ENCODE measurements at places on chromosomes 4 and X.

DNA sequence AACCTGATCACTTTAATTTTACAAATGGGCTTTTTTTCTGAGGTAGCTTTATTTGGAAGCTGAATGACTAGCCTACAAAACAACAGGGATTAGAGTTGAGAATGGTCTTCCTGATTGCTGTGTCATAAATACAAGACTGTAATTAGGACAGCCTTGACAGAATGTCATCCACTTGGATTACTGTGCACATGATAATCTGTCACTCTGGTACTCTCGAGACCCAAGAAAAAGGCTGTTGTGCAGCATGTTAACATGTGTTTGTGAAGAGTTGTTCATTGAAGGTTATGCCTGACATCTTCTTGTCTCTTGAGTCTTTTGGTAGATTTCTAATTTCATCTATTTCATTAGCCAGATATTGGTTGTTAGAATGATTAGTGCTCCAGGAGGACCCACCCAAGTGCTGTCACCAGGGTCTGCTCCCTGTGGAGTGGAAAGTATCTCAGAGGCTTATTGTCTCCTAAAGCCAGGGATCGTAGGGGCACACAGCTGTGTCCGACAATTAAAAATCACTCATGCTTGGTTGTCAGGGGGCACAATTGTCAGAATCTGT lies 212.2 kb upstream of the GPRIN3 start:
- DNase-seq = no peak

DNA sequence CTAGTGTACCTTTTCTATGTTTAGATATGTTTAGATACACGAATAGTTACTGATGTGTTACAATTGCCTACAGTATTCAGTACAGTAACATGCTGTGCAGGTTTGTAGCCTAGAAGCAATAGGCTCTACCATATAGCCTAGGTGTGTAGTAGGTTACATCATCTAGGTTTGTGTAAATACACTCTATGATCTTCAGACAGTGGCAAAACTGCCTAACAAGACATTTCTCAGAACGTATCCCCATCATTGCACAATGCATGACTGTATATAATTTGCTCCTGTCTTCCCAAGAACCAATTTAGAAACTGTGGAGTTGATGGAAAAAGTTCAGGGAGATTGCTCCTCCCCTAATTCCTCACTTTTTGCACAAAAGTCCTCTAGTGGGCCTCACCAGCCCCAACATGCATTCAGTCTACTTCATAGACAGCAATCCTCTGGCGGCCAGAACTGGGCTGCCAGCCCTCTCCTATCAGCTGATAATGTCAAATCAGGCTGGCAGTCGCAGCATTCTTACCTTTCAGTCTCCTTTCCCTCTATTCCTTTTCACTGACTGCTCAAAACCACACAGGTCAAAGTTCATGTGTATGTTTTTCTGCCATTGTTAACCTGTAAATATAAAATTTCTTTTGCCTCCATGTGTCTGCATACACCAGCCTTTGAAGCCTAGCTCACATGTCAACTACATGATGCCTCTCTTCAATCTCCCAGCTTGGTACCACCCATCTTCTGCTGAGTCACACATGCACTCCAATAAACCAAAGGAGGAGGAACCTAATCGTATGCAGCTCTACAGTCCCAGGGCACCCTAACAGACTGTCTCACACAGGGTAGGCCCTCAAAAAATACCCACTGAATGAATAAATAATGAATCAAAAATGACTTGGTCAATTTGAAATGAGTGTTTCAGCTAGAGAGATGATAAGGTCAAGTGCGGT lies 32.0 kb downstream of the BCLAF3 start:
- no peak for DNase-seq

GRCh38 chr4:3046162-3046561 lies 28.2 kb downstream of the HTT-AS start:
- DNase-seq = no peak

GRCh38 chr4:54542119-54542438 lies 115.7 kb upstream of the KIT start:
- no peak for DNase-seq

- no peak for DNase-seq
Measured at GRCh38 chr4:133149932-133150471, 908 bp downstream of the PCDH10 start.

GRCh38 chr4:30862196-30862595 lies 142.0 kb downstream of the PCDH7 start:
- DNase-seq = no peak

DNA sequence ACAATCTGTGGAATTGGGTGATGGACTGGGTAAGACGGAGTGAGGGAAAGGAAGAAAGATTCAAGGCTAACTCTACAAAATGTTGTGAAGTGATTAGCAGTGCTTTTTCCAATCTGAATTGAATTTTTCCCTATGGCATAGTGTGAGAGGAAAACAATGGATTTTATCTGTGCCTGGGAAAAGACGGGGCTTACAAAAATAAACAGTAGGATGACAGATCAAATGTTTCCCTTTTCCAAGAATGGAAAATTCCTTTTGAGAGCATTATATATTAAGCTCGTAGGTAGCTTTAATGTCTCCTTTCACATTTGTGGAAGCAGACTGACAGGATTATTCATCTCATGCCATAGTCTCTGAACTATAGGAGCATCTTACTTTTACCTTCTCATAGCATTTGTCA lies 27.8 kb downstream of the ATP11C start:
- DNase-seq = no peak
